Caco-2 (cell line): ENCODE measurements at places on chromosomes 12 and 14. TPM values are rescaled to one million over a fixed set of nuclear protein-coding genes. Genes with fewer than 3 reads are reported as not detected.

The NELL2 gene
- 0.70 and 0.81 TPM in 2 replicates for total RNA-seq

The MYRFL gene
- total RNA-seq, result 0.16 and 0.44 TPM in 2 replicates

The WASHC4 gene
- total RNA-seq, result 41.0 and 43.5 TPM in 2 replicates

The PLA2G1B gene
- not detected in 2 replicates for total RNA-seq

The FERMT2 gene
- 33.5 and 40.8 TPM in 2 replicates for total RNA-seq

The B4GALNT3 gene
- total RNA-seq, result 77.9 and 78.1 TPM in 2 replicates

The LMNTD1 gene
- total RNA-seq, result 0.60 TPM in 1 of 2 replicates, not detected in the other

The PIWIL1 gene
- total RNA-seq, result 5.1 and 5.3 TPM in 2 replicates

The LRRIQ1 gene
- not detected in 2 replicates for total RNA-seq

The TMEM132C gene
- not detected in 2 replicates for total RNA-seq

The ZFHX2 gene
- total RNA-seq, result 1.1 and 1.4 TPM in 2 replicates

The FSCB gene
- not detected in 2 replicates for total RNA-seq

The RPL10L gene
- total RNA-seq, result not detected in 2 replicates

The AHNAK2 gene
- 0.77 and 0.81 TPM in 2 replicates for total RNA-seq

The IL31 gene
- total RNA-seq, result not detected in 2 replicates

The SLC7A7 gene
- 380 and 443 TPM in 2 replicates for total RNA-seq

The OASL gene
- 0.11 and 0.35 TPM in 2 replicates for total RNA-seq

The C1S gene
- 5.3 and 6.1 TPM in 2 replicates for total RNA-seq

The SPIC gene
- not detected in 2 replicates for total RNA-seq

The VRTN gene
- total RNA-seq, result 1.7 and 1.8 TPM in 2 replicates

The SELPLG gene
- 0.23 and 0.44 TPM in 2 replicates for total RNA-seq

The MYBPC1 gene
- total RNA-seq, result 0.19 TPM in 1 of 2 replicates, not detected in the other

The RNF31 gene
- 72.2 and 77.6 TPM in 2 replicates for total RNA-seq

The KRT8 gene
- total RNA-seq, result 3,707 and 3,725 TPM in 2 replicates

The FZD10 gene
- total RNA-seq, result 0.09 TPM in 2 replicates

The CD4 gene
- not detected in 2 replicates for total RNA-seq

The ABCB9 gene
- total RNA-seq, result 6.7 and 8.1 TPM in 2 replicates

The PRB2 gene
- total RNA-seq, result not detected in 2 replicates

The MANSC4 gene
- not detected in 2 replicates for total RNA-seq

The PTCSC3 gene
- total RNA-seq, result not detected in 2 replicates

The TAS2R7 gene
- total RNA-seq, result not detected in 2 replicates

The LRRK2 gene
- 0.11 and 0.21 TPM in 2 replicates for total RNA-seq

The FIGNL2 gene
- 3.5 and 3.6 TPM in 2 replicates for total RNA-seq

The INSM2 gene
- total RNA-seq, result 0.14 TPM in 1 of 2 replicates, not detected in the other

The VWF gene
- 0.30 and 0.41 TPM in 2 replicates for total RNA-seq

The ITPR2 gene
- total RNA-seq, result 41.6 and 51.5 TPM in 2 replicates

The SPX gene
- 6.4 and 6.9 TPM in 2 replicates for total RNA-seq

The KLRB1 gene
- not detected in 2 replicates for total RNA-seq

The GDF3 gene
- total RNA-seq, result 0.41 TPM in 1 of 2 replicates, not detected in the other
